Calu3 (cell line): ENCODE measurements at places on chromosomes 16 and 17.

DNA sequence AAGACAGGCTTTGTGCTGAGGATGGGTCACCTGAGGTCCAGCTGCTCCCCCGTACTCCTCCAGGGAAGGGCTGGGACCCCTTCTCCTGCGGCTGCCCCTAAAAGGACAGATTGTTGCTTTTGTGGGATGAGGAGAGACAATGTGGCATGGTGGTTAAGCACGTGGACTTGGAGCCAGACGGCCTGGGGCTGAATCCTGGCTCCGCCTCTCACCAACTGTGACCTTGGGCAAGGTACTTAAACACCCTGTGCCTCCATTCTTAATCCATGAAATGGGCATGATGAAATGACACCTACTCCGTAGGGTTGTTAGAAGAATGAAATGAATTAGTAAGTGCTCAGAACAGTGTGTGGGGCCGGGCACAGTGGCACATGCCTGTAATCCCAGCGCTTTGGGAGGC, 39.6 kb upstream of the PLCG2 start:
- H3K27me3 ChIP-seq = no peaks in the 10 kb centered on the region
- no peaks in the 10 kb centered on the region for H3K36me3 ChIP-seq
- H3K27ac ChIP-seq = no peak overlapping the region
- no peak for DNase-seq

GRCh38 chr17:1002412-1002753, 5.5 kb downstream of the TIMM22 start:
- DNase-seq = no peak
- no peak overlapping the region for H3K4me3 ChIP-seq
- peak overlapping the region; percentile 40 for H3K27ac ChIP-seq
- H3K27me3 ChIP-seq = no peaks in the 10 kb centered on the region
- peaks cover 65% of the 10 kb centered on the region for H3K36me3 ChIP-seq

DNA sequence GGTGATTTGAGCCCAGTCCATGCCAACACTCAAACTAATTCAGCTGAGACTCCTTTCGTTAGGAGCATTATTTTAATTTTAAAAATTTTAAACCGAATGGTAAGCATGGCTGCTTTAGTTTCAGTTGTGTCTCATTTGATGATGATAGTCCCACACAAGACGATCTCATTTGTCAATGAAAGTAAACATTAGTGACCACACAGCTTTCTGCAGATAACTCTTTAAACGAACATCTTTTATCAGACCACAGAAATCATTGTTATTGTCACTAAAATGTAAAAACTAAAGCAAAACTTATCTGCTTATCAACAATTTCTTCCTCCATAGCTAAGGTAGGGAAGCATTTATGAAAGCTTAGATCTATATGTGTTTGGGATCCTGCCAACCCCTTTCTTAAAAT, 382.2 kb downstream of the ZFHX3 start:
- peaks cover 20% of the 10 kb centered on the region for H3K36me3 ChIP-seq
- H3K4me3 ChIP-seq = peak overlapping the region; percentile 99
- H3K27ac ChIP-seq = peak overlapping the region; percentile 97
- H3K27me3 ChIP-seq = no peaks in the 10 kb centered on the region
- DNase-seq = no peak
- H3K4me1 ChIP-seq = peaks cover 10% of the 10 kb centered on the region

DNA sequence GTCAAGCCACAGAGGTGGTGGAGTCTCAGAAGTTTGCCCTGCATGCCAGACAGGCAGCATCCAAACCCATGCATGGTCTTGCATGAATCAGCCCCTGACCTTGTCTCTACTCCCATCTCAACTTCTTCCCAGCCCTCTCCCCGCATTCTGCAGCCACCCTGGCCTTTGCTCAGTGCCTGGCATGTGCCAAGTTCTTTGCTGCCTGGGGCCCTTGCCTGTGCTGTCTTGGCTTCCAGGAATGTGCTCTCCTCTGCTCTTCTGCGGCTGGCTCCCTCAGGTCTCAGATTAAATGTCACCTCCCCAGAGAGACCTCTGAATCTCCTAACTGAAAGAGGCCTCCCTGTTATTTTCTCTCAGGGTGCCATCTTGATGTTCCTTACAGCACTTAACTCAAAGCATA, 17.6 kb downstream of the DRC3 start:
- peaks cover 5% of the 10 kb centered on the region for H3K36me3 ChIP-seq
- peak; percentile 14 for DNase-seq
- peak overlapping the region; percentile 82 for H3K27ac ChIP-seq
- peaks cover 10% of the 10 kb centered on the region for H3K4me1 ChIP-seq
- no peak overlapping the region for H3K4me3 ChIP-seq

DNA sequence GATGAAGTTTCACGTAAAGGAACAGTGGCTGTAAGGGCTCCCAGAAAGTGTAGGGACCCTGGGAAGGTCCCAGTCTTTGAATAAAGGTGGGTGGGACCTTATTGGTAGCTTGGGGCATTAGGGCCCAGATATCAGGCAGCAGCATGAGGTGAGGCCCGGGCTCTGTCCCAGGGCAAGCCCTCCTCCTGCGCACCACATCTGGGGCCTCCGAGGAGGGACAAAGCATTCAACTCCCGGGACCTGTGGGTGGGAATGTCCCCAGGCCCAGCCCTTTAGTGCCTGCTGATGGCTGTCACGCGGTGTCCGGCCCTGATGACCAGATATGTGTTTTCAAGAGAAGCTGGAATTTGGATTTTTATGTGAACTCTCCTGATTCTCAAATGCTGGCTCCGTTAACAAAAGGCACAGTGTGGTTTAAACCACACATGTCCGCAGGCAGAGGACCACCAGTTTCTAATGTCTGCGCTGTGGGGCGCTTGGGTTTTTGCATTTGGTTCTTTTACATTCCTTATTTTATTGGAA, 30.4 kb downstream of the RAI1 start:
- H3K4me1 ChIP-seq = peaks cover 46% of the 10 kb centered on the region
- peaks cover 52% of the 10 kb centered on the region for H3K36me3 ChIP-seq
- H3K27me3 ChIP-seq = no peaks in the 10 kb centered on the region
- H3K27ac ChIP-seq = peak overlapping the region; percentile 77
- no peak for DNase-seq

DNA sequence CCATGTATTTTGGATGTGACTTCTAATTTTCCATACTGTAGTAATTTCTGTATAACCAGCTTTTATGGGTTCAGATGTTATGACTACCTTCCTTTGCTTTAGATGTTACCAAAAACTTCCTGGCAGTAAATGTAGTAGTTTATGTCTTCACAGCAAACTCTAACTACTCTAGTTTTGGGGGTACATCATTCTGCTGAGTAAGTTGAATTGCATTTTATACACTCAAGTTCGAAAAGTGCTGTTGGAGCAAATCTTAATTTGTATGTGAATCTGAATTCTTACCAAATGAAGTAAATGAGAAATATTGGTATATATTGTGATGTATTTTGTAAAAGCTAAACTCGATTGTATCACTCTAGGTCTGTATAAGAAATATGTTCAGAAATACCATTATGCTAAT, 728.3 kb upstream of the CDH8 start:
- no peaks in the 10 kb centered on the region for H3K4me1 ChIP-seq
- no peak overlapping the region for H3K4me3 ChIP-seq
- DNase-seq = no peak
- H3K27ac ChIP-seq = no peak overlapping the region

DNA sequence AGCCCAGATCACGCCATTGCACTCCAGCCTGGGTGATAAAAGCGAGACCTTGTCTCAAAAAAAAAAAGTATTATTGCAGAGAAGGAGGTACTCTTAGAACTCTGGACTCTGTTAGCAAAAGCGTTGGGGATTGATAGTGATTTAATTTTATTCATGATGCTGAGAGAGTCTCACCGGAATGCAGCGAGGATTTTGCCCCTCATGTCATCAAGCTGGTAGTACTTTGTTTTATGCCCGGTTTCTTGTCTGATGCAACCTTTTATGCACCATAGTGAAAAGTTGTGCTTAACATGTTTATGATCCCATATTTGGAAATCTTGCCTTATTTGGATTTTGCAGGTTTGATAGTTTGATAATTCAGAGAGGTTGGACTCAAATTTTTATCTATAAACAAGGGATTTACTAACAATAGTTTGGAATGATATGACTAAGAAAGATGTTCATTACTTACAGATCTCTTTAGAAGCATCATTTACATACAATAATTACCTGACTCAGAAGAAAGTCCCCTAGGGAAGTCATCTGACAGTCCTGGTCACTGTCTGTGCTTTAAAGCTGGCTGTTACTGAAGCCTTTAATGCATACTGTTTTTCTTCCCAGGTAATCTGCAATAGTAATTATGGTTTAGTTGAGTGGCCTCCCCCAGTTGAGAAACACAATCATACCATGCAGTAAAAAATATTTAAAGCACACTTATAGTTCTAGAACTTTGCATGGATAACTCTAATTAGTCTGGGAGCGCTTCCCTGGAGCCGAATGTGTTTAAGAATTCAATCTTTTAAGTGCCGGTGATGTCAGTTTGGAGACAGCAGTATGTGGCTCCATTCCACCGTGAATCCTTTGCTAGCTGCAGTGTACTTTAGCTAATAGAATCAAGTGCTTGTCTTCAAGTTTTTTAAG, 120.9 kb downstream of the PRKCA start:
- no peak for DNase-seq
- no peak overlapping the region for H3K4me3 ChIP-seq
- H3K27ac ChIP-seq = peak overlapping the region; percentile 61
- peaks cover 68% of the 10 kb centered on the region for H3K4me1 ChIP-seq
- H3K27me3 ChIP-seq = no peaks in the 10 kb centered on the region
- H3K36me3 ChIP-seq = peaks cover 26% of the 10 kb centered on the region

DNA sequence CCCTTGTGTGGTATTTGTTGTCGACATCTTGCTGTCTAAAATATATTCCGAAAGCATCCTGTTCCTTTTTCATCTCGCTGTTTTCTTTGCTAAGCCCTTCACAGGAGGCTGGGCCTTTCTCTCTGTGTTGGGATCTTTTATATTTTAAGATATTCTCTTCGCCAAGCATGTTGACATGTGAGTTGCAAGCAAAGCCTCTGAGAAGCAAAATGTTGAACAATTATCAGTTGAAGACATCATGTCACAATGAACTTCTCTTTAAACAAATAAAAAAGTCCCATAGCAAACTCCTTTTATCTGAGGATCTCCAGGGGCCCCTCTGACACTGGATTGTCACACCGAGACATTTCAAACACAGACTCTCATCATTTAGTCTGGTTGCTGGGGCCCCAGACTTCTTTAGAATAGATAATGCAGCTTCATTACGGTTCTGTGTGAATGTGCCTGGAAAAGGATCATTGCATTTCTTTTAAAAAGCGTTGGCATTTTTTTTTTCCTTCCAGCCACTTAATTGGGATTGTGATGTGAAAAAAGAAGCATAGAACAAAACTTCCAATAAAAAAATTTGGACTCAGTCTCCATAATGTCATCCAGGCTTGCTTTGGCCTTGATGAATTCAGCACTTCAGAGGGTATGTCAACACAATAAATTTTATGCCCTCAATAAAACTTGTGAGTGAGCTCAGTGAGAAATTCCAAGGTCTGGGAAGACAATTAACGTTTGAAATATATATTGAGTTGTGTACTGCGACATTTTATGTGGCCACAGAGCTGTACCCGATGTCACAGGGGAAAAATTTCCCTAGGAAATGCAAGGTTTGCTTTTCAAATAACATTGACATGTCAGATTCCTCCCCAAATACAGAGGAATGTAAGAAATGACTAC, 496.8 kb downstream of the XYLT1 start:
- no peaks in the 10 kb centered on the region for H3K27me3 ChIP-seq
- DNase-seq = no peak
- no peaks in the 10 kb centered on the region for H3K36me3 ChIP-seq
- no peaks in the 10 kb centered on the region for H3K4me1 ChIP-seq
